ENCODE measurements at places on chromosomes 1 and 21.

DNA sequence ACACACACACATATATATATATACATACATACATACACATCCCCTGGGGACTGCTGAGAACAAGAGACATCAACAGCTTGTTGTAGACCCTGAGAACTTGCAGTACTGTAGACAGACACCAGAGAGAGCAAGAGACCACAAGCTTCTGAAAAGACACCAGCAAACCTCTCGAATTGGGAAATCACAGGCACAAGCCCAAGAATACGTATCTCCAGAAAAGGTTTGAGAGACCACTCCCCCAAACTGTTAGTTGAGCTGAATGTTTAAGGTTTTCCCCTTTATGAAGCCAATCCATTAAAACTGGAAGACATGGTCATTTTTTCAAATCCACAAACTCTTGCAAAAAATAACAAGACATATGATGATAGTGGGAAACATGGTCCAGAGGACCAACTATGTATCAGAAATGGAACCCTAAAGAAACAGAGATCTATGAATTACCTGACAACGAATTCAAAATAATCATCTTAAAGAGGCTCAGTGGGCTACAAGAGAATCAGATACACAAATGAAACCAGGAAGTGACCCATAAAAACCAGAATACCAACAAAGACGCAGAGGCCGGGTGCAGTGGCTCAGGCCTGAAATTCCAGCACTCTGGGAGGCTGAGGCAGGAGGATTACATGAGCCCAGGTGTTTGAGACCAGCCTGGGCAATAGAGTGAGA lies 45.1 kb downstream of the SLC2A1 start:
- peak; percentile 82 for DNase-seq

GRCh38 chr1:217712925-217713597 lies 81.9 kb downstream of the SPATA17 start:
- DNase-seq: no peak

DNA sequence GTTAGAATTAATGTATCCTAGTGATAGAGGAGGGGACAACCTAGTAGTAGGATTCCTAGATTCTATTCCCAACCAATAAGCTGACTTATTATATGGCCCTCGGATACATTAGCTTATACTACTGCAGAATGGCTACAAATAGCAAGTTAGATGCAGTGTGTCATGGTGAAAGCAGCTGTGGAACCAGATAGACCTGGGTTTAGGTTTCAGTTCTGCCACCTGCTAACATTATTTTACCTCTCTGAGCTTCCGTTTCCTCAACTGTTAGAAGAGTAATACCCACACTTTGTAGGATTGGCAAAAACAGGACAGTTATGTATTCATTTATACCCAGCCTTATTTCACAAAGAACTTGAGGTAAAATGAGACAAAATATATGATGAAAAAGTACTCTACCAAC lies 21.6 kb upstream of the MAGOH start:
- DNase-seq: no peak

DNA sequence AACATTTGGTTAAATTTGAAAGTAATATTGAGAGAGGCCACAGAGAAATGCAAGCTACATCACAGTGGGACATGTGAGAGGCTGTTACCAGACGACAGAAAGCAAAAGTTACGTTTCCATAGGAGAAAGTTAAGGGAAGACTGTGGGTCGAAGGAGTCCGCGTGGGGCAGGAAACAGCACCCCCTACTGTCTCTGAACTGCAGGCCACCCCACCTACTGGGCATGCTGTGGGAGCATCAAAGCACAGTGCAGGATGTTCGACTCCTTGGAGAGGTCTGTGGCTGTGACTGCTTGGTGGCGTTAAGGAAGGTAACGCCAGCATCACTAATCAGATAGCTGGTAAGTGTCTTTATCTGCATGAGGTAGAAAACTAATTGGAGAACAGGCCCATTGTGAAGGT lies 123.9 kb downstream of the PTBP2 start:
- no peak for DNase-seq

DNA sequence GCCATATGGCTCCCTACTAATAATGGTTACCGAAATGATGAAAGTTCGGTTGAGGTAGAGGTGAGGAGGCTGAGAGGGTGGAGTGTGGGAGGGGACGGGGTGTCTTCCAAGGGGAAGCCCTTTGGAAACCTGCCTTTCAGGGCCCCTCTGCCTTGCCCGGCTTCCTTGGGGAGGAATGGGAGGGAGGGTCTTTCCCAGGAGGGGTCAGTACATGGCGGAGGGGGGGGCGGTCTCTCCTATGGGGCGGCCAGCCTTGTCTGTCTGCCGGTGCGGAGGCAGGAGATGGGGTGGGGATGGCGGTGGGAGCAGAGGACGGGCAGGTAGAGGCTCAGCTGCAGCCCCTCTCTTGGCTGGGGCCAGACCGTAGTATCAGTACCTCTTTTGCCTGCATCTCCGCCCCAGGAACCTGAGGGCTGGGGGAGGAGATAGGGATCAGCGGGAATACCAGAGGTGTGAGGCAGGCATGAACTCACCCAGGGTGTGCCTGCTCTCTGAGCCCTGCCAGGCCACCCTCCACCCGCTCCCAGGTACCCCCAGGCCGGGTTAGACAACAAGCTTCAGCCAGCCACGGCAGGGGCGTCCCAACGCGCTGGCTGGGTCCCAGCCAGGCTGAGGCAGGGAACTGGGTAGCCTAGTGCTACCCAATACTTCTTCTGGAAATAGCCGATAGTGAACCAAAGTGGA lies 79.4 kb upstream of the POU3F1 start:
- no peak for DNase-seq

DNA sequence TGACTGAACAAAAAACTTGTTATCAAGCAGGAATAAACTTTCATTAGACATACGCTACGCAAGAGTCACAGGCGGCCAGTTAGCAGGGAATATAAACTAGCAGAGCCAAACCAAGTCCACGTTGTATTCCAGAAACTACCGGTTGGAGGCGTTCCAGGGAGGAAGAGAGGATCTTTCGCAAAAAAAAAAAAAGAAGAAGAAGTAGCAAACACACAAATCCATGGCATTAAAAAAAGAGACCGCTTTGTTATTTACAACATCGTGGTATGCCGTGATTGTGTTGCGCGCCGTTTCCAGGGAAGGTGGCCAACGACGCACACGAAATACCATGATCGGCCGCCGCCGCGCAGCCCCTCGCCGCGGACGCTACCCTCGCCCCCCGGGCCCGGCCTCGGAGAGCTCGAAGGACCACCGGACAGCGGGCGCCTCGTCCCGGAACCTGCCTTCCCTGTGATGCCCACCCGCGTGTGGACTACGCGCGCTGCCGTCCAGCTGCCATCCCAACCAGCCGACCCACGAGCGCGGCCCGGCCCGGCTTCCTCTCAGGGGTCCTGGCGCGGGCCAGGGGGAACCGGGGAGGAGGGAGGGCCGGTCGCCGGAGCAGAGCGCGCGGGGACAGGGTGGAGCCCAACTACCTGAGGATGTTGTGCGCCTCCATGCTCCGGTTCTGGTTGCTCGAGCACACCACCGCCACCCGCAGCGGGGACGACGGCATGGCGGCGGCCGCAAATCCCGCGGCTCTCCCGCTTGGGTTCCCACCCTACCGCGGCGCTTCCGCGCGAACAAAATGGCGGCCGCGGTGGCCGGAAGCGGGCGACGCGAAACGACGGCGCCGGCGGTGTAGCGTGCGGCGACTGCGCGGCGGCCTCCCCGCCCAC lies 581 bp downstream of the SSU72 start:
- DNase-seq: peak; percentile 82

- no peak for DNase-seq
Observed at GRCh38 chr1:69711190-69711930, 143.6 kb downstream of the LRRC7 start.

- DNase-seq: no peak
Observed at GRCh38 chr1:33377013-33377412, 53.9 kb downstream of the PHC2 start.

DNA sequence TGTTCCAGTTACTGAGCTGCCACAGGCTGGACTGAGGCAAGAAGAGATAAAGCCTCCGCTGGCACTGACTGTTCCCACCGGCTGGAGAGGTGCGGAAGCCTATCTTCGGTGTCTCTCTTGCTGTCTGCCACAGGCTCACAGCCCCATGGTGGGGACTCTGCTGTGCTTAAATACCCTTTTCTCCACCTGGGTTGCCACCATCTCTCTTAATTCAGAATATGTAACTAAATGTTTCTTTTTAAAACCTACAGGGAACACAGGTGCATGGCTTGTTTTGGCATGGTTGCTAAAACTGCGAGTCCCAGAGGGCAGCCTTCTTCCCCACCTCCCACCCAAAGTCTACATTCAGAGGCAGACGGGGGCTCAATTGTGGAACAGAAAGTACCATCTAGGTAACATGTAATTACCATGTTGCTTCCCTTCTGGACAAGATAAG lies 8.1 kb upstream of the LBR start:
- no peak for DNase-seq

DNA sequence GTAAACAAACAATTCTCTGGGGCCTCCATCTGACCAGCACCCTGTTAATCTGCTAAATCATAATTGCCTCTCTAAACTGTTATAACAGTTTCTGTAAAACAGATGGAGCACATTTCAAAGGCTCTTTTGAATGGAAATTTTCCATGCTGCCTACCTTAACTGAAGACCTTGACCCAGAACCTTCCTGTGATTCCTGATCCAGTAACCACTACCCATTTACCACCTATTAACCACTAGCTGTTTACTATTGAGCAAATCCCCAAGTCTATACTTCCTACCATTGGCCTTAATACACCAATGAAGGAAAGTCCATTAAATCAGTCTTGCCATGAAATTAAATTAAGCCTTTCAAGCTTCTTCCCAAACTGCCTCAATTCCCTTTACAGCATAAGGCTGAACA lies 46.3 kb downstream of the RAB3GAP2 start:
- no peak for DNase-seq

DNA sequence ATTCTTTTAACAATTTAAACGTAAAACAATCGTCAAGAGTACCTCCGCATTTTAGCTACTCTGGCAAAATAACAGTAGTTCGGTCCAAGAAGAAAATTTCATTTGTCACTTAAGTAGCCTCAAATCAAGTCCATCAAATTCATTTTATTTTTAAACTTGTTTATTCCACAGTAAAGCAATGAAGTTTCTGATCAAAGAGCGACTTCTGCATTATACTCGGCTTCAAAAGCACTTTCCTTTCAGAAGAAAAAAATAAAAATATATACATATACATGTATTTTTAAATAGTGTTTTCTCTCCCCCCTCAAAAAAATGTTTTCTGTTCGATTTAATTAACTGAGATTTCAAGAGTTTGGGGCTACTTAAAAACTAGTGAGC lies 115.0 kb downstream of the RERE start:
- no peak for DNase-seq
